ENCODE measurements at places on chromosomes 1 and 21.

- DNase-seq: peak; percentile 96
Observed at GRCh38 chr1:153532769-153533599, 2.8 kb downstream of the S100A6 start.

- DNase-seq: no peak
Observed at GRCh38 chr1:87794788-87795614, 466.3 kb downstream of the LMO4 start.

- DNase-seq: no peak
Observed at GRCh38 chr1:3375245-3375644, 79.2 kb upstream of the ARHGEF16 start.

- DNase-seq: no peak
Observed at GRCh38 chr21:41183575-41183974, 15.6 kb downstream of the BACE2 start.

DNA sequence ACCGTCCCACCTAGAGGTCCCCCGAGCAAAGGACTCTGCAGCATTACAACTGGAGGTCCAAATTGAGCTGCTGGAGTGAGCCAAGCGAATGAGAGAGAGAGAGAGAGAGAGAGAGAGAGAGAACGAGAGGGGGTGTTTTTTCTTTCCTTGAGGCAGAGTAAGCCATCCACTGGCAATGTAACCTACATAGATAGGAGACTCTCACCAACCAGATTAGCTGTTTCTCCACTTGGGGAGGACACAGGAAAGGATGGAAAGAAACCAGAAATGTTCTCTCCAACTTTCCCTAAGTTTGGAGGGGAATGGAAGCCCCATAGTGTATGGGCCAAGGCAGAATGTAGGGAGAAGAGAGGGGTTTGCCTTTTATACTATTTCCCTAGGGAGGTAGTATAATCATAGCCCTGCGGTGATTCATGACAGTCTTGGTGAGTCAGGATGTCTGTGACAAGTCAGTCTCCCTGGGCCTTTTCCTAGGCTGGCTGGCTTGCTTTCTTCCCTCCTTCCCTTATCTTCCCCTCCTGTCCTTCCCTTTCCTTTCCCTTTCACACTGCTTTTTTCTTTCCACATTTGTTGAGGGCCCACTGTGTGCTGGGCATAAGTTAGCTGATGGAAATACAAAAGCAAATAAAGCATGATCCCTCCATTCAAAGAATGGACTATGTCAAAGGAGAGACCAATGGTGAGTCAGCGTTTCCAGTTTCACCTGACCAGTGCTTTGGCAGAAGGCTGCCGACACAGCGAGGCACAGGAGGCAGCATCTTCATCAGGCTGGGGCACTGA is 7.1 kb downstream of the FNDC7 start:
- DNase-seq: no peak

DNA sequence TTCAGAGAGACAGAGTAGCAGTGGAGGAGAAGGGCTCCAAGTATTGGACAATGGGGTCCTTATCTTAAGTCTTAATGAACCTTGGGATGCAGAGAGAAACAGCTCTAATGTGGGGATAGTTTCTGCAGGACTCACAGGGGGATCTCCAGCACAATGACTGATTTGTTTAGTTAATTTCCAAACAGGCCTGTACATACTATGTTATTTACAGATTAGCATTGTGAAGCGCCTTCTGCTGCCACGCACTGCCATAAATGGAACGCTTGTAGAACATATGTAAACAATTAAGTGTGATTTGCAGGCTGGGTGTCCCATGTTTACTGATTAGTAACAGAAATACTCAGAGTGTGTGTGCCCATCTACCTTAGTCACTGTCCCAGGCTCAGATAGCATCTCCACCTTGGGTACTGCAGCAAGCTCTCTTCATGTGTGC is 56.1 kb downstream of the NTPCR start:
- no peak for DNase-seq

- DNase-seq: no peak
Observed at GRCh38 chr21:28714777-28715464, 277.8 kb downstream of the LTN1 start.

DNA sequence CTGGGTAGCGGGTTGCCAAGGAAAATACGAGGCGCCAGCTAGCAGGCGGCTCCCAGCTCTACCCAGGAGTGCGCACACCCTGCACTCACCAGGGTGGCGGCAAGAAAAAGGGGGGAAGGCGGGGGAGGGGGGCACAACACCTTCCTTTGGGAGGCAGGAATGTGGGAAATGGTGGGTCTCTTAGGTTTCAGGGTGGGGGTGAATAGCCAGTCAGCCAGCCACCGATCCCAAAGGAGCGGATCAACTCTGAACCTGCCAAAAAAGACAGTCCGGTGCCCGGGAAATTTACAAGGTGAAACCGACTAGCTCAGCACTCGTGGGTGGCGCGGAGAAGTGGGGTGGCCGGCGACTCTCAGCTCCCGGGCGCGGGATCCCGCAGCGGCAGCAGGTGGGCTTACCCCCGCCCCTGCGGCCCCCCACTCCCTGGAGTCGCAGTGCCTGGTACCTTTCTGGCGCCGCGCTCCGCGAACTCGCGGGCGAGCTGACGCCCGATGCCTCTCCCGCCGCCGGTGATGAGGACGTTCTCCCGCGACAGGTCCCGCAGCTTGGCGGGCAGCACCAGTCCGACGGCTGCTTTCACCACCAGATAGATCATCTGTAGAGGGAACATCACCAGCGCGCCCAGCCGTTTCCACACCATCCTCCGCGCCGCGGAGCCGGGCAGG is 1.2 kb downstream of the DHRS3 start:
- DNase-seq: peak; percentile 74

DNA sequence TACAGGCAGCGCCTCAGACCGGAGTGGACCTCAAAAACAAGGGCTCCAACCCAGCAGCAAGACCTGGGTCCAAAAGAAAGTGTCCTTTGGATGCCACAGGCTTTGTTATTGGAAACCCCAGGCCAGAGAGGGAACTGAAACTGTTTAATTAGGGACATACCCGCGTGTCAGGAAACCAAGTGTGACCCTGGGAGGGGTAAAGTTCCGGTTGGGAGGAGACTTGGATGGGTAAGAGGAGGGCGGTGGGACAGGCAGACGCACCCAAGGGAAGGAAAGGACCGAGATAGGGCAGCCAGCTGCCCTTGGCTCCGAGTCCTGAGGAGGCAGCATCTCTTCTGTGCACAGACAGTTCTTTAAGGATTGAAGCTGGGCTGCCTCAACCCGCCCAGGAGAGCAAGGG is 71.4 kb downstream of the CDC7 start:
- no peak for DNase-seq

- no peak for DNase-seq
Observed at GRCh38 chr1:77631302-77631701, 51.2 kb downstream of the ZZZ3 start.

DNA sequence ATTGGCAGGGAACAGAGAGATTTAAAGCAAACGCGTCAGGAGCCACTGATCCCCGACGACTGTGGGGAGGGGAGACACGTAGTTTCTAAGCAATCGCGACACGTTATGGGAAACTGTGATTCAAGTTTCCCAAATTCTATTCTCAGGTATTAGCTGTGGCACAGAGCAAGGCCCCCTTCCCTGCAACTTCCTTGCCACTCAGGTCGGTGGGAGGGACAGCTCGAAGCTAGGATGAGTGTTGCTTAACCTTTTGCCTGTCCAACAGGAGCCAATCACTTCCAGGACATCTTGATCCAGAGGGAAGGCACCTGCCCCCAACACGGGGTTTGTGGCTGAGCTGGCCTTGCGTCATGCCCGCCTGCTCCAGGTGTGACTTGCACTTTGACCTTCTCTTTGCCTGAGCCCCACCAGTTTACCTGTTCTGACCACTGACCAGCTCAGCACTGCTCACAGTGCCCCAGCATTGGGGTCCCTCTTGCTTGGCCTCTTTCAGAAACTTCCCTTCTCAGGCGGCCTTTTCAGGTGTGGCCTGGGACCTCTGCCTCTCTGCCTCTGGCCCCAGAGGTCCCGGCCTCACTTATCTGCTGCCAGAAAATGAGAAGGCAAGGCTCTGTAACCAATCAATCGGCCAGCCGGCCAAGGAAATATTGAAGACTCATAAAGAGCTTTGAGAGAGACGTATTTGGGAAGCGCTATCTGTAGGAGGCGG is 24.6 kb downstream of the TEX35 start:
- DNase-seq: peak; percentile 56

- DNase-seq: no peak
Observed at GRCh38 chr1:233393084-233393840, 65.7 kb downstream of the MAP3K21 start.

DNA sequence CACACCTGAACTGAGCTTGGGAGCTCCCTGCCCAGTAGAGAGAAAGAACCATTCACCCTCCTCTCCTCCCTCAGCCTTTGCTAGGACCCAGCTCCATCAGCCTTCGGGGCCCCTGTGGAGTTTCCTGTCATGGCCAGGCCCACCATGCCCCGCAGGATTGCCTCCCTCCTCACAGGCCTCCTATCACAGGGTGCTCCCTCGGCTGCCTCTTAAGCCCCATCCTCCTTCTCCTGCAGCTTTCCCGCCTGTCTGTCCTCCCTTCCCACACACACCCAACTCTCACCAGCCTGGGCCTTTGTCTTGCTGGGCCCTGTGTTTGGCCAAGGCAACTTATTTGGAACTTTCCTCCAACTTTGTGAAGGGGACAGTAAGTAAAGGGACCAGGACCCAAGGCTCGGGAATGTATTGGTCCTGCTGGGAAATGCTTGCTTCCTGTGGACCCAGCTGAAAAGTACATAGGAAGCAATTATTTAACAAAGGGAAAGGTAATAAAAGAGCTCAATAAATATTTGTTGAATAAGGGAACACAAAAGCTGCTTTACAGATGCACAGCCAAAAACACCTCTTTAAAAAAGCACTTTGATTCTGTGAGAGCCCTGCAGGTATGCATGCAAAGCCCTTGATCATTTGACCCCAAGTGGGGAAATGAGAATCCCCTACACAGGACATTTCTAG is 31.6 kb upstream of the TENT5C start:
- DNase-seq: peak; percentile 37

GRCh38 chr1:220791285-220791684 is 4.6 kb downstream of the MTARC1 start:
- no peak for DNase-seq

DNA sequence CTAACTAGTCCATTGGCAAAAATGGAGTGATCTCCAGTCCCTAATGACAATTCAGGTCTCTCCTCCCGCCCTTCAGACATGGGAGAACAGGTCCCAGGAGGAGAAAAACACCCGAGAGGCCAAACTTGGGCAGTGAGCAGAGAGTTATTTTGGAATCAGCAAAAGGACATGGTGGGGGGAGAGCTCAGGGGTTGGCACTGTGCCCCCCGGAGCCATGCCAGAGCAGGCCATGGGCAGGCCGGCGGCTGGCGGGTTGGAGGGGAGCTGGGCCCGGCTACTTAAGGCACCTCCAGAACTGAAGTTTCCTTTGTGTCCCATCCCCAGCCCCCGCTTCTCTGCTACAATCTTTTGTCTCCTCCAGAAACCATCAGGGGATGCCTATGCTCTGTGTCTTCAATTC is 7.1 kb downstream of the LGR6 start:
- no peak for DNase-seq

DNA sequence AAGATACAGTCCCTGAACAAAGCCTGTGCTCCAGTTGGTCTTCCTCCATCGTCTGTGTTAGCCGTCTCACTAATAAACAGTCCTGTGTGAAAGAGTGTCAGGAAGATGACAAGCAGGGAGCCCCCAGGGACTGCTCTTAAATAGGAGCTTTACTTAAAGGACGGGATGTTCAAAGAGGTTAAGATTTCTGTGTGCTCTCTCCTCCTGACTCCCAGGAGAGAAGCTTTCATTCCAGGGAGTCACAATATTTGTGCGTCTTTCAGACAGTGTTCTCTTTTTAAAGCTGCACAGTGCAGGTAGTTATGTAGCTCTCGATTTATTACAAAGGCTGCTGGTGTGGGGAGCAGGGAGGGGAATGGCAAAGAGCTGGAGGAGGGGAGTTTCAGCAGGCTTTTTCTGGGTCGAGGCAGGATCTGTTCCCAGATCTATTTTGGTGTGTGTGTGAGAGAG is 43.5 kb downstream of the STYXL2 start:
- DNase-seq: no peak

DNA sequence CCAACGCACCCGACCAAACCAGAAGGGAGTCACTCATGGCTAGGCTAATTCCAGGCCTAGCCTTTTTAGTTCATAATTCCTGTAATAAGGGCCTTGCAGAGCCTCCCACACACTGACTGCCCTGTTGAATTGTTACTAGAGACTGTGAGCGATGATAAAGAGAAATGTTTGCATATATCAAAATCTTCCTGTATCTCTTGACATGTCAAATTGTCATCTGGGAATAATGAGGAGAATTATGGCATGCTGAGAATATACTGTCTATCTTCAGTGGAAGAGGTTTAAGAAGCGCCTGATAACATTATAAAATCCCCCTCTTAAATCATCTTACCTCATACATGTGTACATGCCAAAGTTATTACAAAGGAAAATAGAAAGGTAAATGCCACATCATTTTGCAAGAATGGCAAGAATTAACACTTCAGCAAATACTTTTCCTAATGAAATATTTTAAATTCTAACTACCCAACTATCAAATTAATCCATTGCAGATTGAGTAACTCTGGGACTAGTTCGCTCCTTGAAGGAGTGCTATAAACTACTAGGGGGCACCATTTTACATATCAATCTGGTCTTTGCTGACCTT is 144.1 kb downstream of the CENPF start:
- DNase-seq: no peak

DNA sequence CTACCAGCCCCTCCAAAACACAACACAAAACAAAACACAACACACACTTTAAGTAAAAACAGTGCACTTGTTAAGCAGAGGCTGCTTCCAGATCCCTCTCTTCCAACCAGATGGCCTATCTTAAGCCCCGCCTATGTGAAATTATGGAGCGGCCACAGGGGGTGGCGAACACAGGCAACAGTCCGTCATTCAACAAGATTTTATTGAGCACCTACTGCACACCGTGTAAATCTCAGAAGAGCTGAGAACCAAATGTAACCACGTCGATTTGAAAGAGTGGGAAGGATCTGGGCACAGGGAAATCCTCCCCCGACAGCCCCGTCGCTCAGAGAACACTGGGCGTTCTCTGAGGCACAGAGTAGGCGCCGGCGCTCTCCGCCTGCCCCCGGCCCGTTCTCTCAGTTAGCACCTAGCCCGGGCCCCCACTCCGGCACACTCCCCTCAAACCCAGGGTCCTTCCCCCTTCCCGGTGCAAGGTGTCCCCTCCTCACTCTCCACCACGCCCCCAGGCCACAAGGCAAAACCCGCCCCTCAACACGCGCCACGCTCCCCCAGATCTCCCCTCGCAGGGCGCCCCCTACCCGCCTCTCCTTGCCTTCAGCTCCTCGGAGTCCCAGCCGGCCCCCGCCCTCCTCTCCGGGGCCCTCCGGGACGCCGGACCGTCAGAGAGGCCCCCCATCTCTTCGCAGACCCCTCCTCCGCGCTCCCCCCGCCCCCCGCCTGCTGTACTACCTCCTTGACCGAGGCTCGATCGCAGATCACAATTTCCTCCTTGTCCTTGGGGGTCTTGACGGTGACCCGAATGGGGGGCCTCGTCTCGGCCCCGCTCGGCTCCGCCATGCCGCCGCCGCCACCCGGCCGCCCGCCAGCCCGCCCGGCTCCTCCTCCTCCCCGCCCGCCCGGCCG is 483 bp downstream of the UBQLN4 start:
- DNase-seq: peak; percentile 40

Data from stomach (tissue), 19 donors.